ENCODE measurements at places on chromosomes 6 and 20.

- no peak for DNase-seq
Measured at GRCh38 chr6:13718123-13718458, 6.5 kb upstream of the RANBP9 start.

DNA sequence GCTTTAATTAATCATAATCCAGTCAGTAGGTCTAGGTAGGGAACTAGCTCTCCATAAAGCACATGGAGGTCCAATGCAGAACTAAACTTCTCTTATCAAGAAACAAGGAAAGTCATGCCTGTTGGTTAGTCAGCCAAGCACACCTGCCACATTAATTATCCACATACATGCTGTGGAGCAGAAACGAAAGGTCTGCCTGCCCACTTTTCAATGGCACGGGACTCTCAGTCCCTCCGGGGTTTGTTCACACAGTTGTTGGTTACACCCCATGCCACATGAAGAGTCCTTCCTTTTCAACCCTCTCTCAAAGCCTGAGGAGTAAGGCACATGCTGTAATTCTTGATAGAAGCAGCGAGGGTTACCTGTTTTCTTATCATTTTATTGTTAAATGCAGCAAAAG lies 1096.4 kb upstream of the MAP3K7 start:
- no peak for DNase-seq

DNA sequence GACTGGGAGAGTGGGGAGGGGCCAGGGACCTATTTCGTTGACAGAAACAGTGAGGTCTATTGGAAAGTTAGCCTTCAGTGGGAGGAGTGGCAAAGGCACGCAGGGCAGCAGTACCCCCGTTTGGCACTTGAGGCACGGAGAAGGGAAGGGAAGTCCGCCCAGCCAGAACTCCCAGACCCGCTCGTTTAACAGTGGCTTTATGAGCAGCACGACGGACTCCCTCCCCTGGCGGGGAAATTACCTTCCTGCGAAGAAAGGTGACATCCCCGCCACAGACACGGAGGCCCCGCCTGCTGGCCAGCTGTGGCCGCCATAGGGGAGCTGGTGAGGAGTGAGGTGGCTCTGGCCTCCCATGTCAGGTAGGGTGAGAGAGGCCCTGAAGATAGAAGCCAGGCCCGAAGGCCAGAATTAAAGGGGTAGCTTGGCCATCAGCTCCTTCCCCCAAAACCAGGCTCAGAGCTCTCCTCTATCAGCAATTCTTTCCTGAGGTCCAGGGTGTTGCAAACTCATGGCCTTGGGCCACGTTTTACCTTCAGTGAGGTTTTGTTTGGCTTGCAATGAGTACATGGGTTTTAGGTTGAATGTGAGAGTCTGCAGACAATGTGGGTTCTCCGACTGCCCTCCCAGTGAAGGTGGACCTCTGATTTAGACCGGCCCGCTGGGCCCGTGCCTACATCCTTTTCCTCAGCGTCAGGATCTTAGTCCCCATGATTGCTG lies 123.7 kb downstream of the MRPL14 start:
- no peak for DNase-seq

DNA sequence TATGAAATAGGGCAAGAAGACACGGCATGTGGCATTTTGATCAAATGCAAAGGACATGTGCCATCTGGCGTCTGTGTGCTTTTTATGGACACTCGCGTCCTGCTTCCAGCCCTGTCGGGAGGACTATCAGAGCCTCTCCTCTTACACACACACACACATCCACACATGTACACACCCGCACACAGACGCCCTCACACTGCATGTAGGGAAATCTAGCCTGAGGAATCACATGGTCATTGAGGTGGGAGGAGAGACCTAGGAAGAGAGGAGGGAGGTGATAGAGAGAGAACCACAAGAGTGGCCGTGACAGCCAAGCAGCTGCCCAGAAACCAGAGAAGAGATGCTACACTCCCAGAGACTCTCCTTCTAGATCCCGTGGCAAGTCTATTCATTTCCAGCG lies 105.9 kb upstream of the CDYL start:
- no peak for DNase-seq

- DNase-seq, result peak; percentile 63
Measured at GRCh38 chr6:36912586-36912985, 26.8 kb downstream of the C6orf89 start.

GRCh38 chr20:46555370-46555956 lies 5.0 kb upstream of the OCSTAMP start:
- DNase-seq, result no peak

DNA sequence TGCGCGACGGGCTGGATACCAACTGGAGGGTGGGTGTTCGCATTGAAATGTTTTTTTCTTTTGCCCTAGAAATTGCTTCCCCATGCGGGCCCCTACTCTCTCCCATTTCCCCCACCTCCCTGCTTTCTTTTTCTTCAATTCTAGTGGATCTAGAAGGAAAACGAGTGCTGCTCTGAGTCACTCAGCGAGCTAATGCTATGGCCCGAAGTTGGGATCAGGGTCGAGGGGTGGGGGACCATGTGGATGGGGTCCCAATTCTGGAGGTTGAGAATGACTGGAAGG lies 71.5 kb downstream of the SOX4 start:
- DNase-seq, result no peak

- DNase-seq, result no peak
Measured at GRCh38 chr20:31868853-31869672, 1.3 kb downstream of the DUSP15 start.

DNA sequence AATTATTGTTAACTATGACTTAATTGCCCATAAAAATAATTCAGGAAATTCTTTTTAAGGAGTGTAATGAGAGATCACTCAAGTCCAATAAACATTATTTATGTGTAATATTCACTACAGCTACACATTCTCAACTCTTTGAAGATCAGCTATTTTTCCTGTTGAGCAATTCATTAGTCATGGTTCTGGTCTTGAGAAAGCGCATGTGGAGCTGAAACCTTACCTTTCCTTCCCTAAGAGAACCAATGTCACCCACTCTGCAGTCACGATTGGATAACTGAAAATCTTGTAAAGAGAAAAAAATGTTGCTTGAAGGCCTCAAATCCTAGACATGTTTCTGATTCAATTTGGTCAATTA lies 736.9 kb upstream of the MARCKS start:
- DNase-seq, result no peak

DNA sequence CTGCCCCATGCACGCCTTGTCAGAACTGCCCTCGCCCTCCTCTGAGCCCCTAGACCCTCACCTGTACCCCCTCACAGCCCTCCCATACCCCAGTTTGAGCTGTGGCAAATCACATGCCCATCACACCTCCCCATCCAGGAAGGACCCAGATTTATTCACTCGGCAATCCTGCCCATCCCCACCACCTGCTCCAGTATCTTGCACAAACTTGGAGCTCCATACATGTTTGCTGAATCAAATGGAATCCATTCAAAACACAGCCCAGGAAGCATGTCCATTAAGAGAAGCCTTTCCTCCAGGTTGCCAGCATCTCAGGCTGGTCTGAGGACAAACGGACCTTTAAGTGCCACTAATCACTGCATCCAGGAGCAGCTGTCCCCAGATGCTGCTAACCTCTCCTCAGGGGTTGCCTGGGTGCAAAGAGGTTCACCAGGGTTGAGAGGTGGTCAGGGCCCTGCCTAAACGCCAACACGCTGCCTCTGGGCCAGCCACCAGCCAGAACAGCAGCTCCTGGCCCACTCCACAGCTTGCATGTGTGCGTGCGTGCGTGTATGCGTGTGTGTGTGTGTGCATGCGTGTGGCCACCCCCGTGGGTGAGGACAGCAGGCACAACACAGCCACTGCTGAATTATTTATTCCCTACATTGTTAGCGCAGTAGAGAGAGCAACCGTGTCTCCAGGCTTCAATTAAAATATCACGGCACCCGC lies 31.0 kb downstream of the GRM4 start:
- DNase-seq, result no peak

DNA sequence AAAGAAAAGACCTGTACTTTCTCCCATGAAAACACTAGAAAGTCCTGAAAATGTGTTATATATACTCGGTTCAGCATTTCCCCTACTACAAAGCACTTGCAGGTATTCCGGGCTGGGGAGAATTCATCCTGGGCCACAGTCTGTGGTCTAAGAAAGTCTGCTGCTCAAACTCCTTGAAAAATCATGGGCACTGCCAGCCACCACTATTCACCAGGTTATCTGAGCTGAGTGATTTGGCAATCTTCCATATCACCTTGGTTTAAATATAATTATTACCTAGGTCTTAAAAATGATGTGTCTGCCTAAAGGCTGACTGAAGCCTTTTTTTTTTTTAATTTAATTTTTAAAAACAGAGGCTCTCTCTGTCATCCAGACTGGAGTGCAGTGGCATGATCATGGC lies 11.3 kb downstream of the FKBP5 start:
- DNase-seq, result no peak

- DNase-seq, result peak; percentile 74
Measured at GRCh38 chr6:474453-475185, 83.1 kb downstream of the IRF4 start.
